ENCODE measurements at places on chromosomes 4 and X.

DNA sequence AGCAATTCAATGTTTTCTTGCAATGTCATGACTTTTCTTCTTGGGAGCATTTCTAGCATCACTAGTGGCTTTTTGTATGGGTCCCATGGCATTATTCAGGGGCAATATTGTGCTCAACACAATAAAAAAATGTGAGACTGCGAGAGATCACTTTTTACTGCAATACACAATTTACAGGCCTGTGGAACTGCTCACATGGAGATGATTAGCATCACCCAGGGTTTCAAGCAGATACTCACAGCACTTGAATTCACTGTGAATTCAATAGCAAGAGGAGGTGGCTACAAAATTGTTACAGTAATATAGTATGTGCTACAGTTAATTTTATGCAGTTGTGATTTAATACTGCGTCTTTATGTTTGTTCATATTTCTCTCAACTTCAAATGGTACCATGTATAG lies 50.4 kb downstream of the TBC1D19 start:
- DNase-seq = no peak

- DNase-seq = no peak
These were observed 62.0 kb downstream of the APOOL start for GRCh38 chrX:85065512-85066198.

- no peak for DNase-seq
These were observed 51.4 kb upstream of the MND1 start for GRCh38 chr4:153292897-153293741.

DNA sequence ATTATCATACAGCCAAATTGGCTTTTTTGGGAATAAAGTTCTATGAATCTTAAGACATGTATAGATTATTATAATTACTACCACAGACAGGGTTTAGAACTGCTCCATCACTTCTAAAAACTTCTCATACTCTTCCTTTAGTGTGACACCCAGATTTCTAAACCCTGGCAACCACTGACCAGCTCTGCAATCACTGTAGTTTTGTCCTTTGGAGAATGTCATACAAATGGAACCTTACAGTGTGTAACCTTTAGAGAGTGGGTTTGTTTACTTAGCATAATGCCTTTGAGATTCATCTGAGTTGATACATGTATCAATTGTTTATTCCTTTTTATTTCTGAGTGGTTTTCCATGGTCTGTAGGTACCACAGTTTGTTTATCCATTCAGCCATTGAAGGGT lies 95.0 kb downstream of the TMEM164 start:
- no peak for DNase-seq

DNA sequence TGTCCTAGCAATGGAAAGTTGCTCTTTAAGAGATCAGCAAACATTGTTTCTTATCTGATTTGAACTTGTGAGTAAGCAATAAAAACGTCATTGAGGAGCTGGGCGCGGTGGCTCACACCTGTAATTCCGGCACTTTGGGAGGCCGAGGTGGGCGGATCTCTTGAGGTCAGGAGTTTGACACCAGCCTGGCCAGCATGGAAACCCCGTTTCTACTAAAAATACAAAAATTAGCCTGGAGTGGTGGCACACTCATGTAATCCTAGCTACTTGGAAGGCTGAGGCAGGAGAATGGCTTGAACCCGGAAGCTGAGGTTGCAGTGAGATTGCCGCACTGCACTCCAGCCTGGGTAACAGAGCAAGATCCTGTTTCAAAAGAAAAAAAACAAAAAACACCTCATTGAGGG lies 11.2 kb upstream of the PLAC8 start:
- DNase-seq = peak; percentile 18

DNA sequence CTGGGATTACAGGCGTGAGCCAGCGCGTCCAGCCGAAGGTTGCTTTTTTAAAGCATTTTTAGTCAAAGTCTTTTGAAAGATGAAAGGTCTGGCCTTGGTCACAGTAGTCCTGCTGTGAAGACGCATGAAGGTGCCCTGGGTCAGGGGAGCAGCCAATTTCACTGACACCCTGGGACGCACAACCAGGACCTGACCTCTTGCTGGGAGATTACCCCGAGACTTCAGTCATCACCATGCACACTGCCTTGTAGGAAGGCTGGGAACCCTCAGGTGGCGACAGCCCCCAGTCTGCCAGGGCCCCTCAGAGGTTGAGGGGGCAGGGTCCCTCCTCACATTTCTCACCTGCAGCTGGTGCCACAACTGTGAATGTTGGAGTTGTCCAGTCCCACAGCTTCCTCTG lies 53.2 kb downstream of the CPLX1 start:
- DNase-seq = no peak

GRCh38 chr4:141155586-141155985 lies 22.3 kb upstream of the RNF150 start:
- DNase-seq = no peak

DNA sequence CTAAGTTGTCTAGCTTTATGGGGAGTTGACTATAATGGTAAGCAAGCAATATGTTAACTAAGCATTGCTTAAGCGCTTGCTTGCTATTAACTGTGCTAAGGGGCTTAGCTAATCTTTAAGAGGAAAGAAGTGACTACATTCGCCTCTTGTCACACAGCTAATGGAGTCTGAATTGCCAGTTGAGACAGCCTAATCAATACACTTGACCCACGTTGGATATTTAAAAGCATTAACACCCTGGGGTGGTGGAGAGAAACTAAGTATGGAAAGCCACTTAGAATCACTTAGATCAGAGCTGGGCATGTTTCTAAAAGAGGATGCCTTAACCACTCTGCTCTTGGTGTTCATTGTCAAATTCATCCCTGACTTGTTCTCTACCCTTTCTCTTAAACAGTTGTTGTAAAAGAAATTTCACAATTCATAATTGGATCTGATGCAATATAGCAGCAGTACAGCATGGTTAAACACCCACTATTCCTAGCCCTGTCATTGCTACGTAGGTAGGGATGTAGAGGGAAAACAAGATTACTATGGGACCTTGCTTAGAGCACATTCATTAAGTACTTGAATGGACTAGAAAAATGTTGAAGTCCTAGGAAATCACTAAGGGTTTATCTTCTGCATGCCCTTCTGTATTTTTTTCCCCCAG lies 3.5 kb downstream of the ZAR1 start:
- DNase-seq = no peak

GRCh38 chr4:16967722-16968121 lies 69.3 kb upstream of the LDB2 start:
- no peak for DNase-seq

GRCh38 chr4:152534541-152535359 lies 1.1 kb downstream of the FBXW7 start:
- DNase-seq = peak; percentile 44

DNA sequence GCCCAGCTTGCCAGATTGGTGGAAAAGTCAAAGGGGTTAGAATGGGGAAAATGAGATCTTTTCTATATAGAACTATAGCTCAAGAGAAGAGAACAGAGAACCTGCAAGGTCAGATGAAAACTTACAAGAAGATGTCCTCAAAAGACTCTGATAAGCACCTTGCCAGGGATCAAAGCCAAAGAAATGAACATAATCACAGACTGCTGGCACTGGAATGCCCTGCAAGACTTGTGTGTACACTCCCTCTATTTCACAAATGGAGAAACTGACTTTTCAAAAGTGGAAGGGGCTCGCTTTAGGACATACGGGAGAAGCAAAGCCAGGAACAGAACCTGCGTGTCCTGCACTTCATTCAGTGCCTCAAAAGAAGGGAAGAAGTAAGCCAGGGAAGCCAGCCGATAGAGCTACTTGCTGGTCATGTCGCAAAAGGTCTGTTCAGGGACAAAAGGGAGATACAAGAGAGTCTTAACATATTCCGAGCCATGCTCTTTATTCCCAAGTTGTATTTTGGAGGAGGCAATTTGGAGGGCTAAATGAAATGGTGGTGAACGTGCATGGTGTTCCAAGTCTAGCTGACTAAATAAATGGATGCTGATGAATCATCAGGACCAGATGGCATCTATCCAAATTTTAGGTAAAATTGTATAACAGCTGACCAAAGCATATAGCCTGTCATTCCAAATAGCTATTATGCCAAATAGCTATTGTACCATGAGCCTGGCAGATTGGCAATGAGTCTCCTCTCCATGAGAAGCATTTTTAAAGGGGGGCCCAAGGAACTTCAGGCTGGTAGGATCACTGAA lies 175.6 kb upstream of the GPC4 start:
- no peak for DNase-seq

GRCh38 chr4:76256968-76257367 lies 5.4 kb downstream of the FAM47E start:
- no peak for DNase-seq

- DNase-seq = no peak
These were observed 1.8 kb upstream of the PPEF2 start for GRCh38 chr4:75904076-75904475.

DNA sequence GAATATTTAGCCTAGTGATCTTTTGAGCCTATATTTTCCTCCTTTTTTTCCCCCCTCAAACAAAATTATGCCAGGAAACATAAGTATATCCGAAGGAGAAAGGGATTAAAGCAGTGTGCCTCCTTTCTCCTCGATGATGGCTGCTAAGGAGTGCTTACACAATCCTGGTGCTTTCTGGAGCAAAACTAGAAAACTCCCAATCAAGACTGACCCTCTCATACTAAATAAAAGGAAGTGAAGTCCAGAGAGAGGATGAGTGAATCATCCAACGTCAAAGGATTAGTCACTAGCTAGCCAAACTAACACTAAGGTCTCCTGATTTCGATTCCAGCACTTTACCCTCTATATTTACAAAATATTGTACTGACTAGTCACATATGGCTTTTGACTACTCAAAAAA lies 146.8 kb downstream of the PPP3CA start:
- no peak for DNase-seq

DNA sequence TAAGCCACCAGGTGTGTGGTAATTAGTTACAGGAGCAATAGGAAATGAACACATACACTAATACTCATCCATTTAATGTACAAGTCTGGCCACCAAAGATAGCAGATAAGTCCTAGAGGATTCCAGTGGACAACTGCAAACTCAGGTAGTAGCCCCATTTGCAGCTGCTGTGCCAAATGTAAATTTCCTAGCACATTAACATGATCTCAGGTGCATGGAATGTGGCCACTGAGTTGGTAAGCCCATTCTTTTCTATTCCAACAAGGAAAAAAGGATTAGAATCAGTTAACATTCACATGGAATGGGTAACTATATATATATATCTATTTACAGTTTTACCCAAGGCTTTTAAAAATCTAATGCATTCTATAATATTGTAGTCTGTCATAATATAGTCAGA lies 23.3 kb upstream of the FRAS1 start:
- no peak for DNase-seq

GRCh38 chr4:52015366-52015765 lies 4.8 kb downstream of the LRRC66 start:
- DNase-seq = no peak

DNA sequence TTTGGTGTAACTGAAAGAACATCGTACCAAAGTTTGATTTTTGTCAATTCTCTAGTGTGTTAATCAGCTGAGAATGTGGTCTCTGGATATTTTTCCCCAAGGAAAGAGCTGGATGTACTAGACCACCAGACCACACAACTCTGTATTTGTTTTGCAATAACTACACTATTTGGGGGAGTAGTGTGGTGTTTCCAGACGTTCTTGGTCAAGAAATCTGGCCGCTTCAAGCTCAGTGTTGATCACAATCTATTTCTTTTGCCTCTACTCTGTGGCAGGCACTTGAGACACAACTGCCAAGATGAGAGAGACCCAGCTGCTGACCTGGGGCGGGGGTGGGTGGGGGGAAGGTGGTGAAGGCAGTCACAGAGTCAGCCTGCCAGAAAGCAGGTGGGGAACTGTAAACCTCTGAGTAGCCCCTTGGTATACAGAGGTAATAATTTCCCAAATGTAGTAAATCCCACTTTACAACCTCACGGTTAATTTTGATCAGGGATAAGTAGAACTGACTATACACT lies 30.6 kb downstream of the PTTG2 start:
- DNase-seq = no peak

- no peak for DNase-seq
These were observed 56.4 kb downstream of the MAML3 start for GRCh38 chr4:140097572-140097971.

DNA sequence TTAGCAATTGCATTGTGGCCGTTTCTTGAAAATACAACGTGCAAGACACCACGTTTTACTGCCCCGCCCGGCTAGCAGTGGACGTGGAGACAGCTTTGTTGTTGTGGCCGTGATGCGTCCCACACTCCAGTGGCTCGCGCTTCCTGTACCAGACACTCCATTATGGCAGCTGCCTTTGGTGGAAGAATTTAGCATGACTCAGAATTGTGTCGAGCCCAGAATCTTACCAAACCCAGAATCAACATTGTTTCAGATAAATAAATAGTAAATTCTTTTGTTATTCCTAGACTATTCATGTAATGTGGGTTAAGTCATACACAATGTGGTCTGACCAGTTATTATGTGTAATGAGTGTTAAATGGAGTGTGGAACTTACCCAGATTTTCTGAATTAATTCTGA lies 25.3 kb upstream of the S100P start:
- DNase-seq = no peak

DNA sequence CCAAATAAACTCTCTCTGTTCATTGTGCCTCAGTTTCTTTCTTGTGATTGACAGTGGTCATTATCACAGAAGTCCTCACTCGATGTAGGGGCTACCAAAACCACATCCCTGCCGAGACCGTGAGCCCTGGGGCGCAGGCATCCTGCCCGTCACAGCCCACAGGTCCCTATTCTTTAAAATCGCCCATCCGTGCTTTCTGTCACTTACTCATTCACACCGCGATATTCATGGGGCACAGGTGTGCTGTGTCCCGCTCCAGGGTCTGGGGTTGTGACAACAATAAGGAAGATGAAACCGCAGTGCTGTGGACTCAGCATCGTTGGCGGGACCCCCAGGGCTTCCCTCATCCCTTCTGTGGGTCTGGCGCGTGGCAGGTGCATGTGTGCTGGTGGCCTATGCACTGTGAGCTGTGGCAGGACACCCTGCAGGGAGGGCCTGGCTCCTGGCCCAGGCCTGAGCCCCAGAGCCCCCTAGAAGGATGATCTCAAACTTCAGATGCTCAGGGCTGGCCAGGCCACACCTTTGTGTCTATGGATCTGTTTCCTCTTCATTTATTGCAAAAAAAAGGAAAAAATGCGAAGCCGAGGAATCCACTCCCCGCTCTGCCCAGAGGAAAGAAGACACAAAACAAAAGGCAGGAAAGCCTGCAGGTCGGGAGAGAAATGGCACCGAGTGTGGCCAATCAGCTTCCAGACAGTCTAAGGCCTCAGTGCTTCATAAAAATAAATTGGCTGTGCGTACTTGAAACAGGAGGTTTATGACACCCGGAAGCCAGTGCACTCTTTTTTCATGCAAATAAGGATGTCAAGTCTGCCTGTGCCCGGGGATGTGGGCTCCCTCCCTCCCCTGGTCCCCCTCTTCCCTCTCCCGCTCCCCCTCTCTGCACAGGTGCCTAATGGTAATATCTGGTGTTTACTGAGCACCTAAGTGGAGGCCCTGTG lies 109.5 kb upstream of the ADRA2C start:
- no peak for DNase-seq

DNA sequence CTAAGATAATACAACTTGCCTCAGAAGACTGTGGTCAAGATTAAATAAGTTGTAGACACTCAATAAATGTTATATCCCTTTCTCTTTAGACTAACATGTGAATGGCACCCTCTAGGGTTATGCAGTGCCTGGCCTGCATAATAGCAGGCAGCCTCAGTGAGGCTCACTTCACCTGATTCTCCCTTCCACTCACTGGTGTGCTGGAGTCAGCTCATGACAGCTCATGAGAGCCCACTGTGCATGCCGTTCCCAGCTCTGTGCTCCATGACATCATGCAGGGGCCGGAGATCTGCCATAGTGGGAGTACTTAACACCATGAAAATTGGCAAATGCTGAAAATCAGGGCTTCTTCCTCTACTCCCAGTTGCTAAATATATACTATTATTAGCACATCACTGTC lies 64.5 kb downstream of the TEC start:
- no peak for DNase-seq

GRCh38 chrX:12949927-12950656 lies 24.8 kb upstream of the TMSB4X start:
- peak; percentile 86 for DNase-seq

GRCh38 chrX:54442790-54443189 lies 2.6 kb downstream of the TSR2 start:
- no peak for DNase-seq

Data from CD4-positive, alpha-beta T cell (primary cell).